Cerebellum (tissue), 4 donors: ENCODE measurements at places on chromosomes 3 and 15.

DNA sequence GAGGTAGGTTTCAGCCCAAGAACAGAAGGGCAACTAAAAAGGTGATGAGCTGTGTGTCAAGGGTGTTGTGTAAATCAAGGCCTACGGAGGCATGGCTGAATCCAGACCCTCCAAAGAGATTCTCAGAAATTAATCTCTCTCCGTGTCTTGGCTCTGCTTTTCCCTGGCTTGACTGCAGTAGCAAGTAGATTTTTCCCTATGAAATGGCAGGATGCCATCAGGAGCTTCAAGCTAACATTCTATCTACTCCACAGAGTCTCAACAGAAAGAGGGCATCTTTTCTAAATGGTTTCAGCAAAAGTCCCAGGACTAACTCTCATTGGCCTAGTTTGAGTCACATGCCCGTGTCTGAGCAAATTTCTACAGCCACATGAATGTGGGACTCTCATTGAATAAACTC is 58.3 kb downstream of the LSM3 start:
- no peak for DNase-seq

GRCh38 chr3:36812240-36812639 is 47.9 kb upstream of the DCLK3 start:
- DNase-seq, result no peak

- no peak for DNase-seq
Measured at GRCh38 chr15:36175186-36175740, 404.2 kb upstream of the CDIN1 start.

GRCh38 chr3:64318001-64318400 is 92.7 kb upstream of the PRICKLE2 start:
- no peak for DNase-seq

DNA sequence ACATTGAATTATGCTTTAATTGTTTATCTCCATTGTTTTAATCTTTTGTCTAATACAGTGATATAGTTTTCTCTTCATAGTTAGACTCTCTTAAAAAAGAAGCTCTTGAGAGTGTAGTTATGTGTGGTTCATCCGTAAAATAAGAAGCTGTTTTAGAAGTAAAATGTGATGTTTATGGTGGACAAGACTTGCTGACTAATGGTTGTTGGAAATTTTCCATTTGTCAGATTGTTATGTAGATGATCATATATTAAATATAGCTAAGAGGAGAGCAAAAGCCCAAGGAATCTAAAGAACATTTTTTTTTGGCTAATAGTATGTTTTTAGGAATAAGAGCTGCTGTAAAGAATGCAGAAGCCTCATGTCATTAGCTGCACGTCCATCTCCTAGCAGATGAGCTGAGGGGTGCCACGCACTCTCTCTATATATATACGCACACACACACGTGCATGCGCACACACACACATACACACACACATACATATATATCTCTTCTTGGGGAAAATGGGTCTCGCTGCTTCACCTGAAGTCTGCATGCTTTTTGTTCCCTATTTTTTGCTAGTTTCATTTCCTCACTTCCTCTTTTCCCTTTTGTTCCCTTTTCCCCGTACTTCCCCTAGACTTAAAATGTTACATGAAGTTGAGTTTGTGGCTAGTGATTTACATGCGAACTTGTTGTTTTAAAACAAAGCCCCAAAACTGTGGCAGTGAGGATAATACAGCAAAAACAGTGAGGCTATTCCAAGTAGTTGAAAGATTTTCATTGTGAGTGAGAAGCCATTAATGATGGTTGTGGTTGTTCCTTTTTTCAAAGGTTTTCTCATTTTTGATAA is 107.8 kb downstream of the MBNL1 start:
- DNase-seq, result no peak
